Fibroblast of lung (primary cell): ENCODE measurements at places on chromosomes 2 and 18. TPM values are rescaled to one million over a fixed set of nuclear protein-coding genes. Genes with fewer than 3 reads are reported as not detected.

GRCh38 chr2:226813148-226813701 is 13.6 kb upstream of the IRS1 start:
- DNase-seq = no peak

GRCh38 chr2:118464546-118465265 is 376.4 kb downstream of the INSIG2 start:
- no peak for DNase-seq

The TMEM17 gene
- 1.3 and 2.5 TPM in 2 replicates for total RNA-seq

DNA sequence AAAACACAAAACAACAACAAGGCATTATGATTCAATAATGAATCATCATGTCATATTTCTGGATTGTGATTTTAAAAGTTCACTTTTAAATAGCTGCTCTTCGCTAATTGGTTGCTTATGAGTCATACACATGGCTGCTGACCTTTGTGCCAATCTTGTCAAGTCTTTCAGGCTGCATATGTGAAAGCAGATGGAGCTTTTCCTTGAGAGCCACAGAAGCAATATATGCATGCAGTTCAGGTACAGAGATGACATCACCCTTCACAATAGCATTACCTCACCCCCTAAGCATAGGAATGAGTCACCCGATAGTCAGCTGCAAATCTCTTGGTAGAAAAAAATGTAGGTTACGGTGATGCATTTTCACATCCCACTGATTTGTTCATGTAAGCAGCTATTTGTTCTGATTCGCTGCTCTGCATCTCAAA is 27.2 kb downstream of the EIF2AK3 start:
- DNase-seq = peak; percentile 99

- DNase-seq = no peak
These were observed 68.0 kb downstream of the FAM171B start for GRCh38 chr2:186761814-186762213.

The SERPINB12 gene
- not detected in 2 replicates for total RNA-seq

The TNFRSF11A gene
- 0.26 and 0.66 TPM in 2 replicates for total RNA-seq

- no peak for DNase-seq
These were observed 4.4 kb downstream of the SLC66A3 start for GRCh38 chr2:11159574-11160170.

- DNase-seq = peak; percentile 91
These were observed 1103.2 kb upstream of the ZEB2 start for GRCh38 chr2:145623136-145623535.

GRCh38 chr2:45691171-45691999 is 39.9 kb downstream of the PRKCE start:
- no peak for DNase-seq

GRCh38 chr18:77131652-77132368 is 773 bp downstream of the MBP start:
- DNase-seq = no peak

DNA sequence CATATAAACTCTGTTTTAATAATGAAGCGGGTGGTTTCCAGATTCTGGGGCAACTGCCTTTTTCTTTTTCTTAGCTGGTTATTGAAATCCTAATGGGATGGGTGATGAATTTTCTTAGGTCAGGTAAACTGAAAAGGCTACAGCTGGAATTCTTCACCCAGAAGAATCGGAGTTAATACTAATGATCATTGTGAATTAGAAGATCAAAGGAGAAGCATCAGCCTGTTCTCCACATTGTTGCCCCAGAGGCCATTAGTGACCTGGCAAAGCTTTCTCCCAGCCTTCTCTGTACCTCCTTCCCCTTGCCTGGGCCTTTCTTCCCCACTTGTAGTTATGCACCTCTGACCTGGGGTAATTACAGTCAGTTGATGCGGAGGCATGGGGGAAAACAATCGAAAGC is 82.8 kb downstream of the MEIS1 start:
- no peak for DNase-seq

DNA sequence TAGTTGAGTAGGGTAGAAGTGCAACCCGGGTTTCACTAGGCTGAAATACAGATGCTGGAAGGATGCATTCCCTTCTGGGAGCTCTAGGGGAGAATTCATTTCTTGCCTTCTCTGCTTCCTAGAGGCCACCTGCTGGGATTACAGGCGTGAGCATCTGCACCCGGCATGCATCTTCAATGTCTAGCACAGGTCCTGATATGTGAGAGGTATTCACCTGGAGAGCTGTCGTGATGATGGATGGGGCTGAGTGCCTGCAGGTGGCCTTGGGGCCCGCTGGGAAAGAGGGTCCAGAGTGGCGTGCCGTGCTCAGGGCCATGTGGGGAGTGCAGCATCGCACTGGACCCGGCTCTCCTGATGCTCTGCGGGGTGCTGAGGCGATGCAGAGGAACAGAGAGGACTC is 6.6 kb upstream of the NTSR2 start:
- DNase-seq = no peak

The G6PC2 gene
- total RNA-seq = not detected in 2 replicates

The ANKRD30B gene
- under 0.01 and 0.33 TPM in 2 replicates for total RNA-seq

DNA sequence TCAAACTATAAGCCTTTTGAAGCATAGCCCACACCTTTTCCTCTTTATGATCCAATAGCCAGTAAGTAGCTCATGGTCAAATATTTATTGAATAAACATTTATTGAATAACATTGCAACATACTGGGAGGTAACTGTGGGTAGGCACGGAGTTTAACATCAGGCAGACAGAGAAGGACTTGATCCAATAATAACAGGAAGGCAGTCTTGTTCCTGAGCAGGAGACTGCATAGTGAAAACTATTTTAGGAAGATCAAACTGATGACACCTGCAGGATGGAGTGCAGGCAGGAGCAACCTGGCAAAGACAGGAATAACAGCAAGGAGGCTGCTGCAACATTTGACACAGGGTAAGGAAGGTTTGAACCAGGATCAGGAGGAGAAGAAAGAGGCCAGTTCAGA is 3.1 kb upstream of the DCTN1 start:
- peak; percentile 72 for DNase-seq

- no peak for DNase-seq
These were observed 16.6 kb downstream of the CYTIP start for GRCh38 chr2:157427003-157427921.

- no peak for DNase-seq
These were observed 1.3 kb upstream of the ZNF512 start for GRCh38 chr2:27581417-27582128.

GRCh38 chr2:202769201-202769600 is 102.4 kb downstream of the ICA1L start:
- DNase-seq = peak; percentile 24

GRCh38 chr2:44112096-44112495 is 56.6 kb upstream of the PPM1B start:
- DNase-seq = no peak

DNA sequence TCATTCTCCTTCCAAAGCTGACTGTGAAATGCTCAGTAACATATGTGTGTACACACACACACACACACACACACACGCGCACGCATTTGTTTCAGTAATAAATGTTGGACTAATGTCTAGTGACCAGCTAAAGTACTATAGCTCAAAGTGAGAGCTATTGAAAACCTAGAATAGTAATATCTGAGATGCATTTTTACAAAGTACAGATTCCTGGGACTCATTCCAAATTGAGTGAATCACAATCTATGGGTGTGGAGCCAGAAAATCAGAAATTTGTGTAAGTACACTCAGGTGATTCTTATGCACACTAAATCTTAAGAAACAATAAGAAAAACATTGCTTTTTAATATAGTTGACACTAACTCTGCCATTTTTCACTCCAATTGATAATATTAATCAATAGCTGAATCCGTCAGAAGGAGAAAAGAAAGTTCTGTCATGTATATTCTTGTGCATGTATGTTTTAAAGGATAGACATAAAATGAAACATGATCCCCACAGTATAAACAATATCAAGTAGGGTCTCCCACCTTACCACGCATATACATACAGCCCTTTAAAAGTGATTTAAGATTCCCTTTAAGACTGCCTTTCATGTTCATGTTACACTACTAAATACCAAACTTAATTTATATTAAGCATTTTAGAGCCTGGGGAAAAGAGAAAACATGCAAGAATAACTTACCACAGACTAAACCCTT is 123.5 kb downstream of the ATAD2B start:
- DNase-seq = peak; percentile 74

DNA sequence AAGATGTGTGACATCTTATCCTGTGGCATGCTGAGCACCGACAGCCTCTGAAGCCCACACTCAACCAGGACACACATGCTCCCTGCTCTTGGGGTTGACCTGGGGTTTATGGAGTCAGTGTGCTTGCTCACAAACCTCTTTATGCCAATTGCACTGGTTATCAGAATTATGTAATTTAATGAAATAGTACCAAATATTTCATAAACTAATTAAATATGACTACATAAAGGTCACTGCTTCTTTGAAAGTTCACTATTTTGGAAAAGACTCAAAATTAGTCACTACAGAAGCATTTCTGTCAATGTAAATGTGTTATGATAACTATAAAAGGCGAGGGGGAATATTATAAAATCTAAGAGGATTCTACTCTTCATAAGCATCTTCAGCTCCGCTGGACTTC is 76.7 kb downstream of the FHOD3 start:
- DNase-seq = no peak

The PPM1G gene
- total RNA-seq = 63.4 and 67.0 TPM in 2 replicates

DNA sequence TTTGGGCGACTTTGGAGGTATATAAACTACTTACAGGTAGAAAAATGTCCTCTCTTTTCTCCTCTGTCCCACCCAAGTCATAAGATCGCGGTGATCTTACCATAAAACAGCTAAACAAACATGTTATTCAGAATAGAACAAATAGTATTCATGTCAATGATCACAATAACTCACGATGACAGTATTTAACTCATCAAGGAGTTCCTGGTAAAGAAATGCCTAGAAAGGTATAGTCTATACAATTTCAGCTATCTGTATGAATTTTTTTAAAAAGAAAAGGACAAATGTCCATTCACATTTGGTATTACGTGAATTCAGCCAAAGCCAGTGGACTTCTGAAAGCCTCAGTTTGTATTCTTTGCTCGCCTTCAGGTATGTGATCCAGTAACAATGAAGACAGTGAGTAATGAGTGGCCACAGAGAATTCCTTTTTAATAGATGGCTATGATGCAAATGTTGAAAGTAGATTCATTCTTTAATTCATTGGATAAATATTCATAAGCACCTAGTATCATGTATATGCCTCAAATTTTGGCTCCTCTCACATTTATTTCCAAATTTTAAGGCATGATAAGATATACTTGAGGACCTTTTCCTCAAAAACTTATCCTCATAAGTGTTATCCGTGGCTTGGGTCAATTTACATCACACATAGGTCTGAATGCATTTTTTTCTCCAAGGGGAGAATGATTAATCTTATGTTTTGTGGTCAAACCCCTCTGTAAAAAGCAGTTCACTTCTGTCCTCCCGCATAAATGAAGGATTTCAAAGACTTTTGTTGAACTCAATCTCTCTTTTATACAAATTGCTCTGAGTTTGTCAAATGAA is 20.3 kb downstream of the ABCB11 start:
- no peak for DNase-seq

GRCh38 chr2:120831891-120832290 is 96.2 kb downstream of the GLI2 start:
- DNase-seq = no peak

DNA sequence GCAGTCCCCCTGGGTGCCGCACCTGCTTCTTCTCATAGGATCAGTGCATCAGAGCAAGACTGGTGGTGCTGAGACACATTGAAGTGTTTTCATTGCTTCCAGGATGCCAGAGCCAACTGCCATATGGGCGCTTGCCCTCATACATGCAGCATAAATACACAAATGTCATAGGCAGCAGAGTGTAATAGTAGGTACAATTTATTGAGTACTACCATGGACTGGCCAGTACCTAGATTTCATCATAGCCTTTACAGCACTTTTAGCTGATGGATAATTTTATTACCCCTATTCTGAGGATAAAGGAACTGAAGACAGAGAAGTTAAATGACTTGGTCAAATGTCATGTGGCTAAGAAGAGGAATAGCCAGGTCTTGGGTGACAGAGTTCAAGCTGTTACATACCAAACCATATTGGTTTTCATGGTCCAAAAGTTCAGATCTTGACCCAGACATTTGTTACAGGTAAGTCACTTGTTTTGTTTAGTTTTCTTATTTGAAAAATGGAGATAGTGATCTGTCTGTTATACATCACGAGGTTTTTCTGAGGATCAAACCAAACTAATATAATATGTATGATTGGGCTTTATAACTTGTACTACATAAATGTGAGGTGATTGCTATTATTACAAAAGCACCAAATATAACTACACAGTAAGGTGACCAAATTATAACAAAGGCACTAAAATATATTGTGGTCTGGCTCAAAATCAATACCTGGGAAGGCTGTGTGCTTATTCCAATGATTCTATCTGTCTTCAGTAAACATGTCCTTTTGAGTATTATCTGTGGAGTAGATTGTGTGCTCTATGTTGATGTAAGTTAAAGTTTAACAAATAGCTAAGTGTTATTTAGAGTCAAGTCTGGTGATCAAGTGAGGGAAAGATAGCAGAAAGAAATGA is 151.9 kb upstream of the CYRIA start:
- no peak for DNase-seq

DNA sequence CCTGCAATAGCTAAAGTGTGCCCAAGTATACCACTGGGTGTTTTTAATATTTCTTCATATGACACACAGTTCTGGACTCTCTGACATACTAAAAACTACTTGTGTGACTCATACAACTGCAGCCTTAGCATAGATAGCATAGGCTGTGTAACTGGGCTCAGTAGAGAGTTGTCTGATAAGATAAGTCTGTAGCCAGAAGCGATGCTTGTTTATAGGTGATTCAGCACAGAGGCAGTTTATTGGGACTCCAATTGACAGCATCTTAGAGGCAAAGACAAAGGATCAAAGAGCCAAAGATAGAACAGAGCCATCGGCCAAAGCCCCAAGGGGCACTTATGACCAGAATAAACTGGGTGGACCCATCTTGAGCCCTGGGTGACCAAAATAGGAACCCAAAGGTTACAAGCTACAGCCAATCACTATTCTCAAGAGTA is 42.3 kb downstream of the AAK1 start:
- peak; percentile 96 for DNase-seq

DNA sequence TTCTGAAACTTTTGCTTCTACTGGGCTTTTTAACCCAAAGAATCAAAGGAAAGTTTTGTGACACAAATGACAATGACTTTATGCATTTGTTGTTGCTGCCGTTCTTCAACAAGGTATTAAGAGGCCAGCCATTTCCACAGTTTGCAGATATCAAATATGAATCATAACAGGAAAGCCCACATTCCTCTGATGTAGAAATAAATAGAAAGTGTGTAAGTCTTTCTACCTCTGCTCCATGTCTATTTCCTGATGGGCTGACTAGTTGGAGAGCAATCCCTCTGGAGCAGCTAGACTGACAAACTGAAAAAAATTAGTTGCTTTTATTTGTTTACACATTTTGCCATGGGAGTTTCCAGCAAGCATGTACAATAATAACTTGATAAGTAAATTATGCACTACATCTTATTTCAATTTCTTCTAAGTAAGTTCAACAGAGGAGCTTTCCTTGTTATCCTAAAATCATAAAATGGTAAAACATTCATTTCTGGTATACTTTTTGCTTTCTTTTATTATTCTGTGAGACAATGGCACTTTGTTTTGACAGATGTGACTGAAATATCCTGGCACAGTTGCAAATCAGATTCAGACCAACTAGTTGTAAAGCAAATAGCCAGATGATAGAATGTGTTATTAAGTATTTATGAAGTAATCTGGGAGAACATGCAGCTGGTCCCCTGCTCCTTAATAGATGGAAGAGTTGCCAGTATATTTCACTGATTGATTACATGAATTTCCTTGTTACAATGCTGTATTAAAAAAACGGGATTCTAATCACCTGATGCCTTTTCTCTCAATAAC is 266.7 kb downstream of the METTL4 start:
- no peak for DNase-seq

The HAAO gene
- total RNA-seq = 2.8 and 4.1 TPM in 2 replicates

- DNase-seq = no peak
These were observed 147.8 kb upstream of the ZNF236 start for GRCh38 chr18:76674596-76674995.

GRCh38 chr2:134218414-134218813 is 35.5 kb upstream of the MGAT5 start:
- no peak for DNase-seq

- no peak for DNase-seq
These were observed 18.3 kb downstream of the LIMS1 start for GRCh38 chr2:108552566-108552965.
